ENCODE measurements at places on chromosomes 3 and 15.

GRCh38 chr3:188839187-188839695 lies 332.5 kb upstream of the TPRG1 start:
- DNase-seq: no peak

GRCh38 chr15:76988867-76989780 lies 5.8 kb upstream of the PSTPIP1 start:
- DNase-seq: no peak

DNA sequence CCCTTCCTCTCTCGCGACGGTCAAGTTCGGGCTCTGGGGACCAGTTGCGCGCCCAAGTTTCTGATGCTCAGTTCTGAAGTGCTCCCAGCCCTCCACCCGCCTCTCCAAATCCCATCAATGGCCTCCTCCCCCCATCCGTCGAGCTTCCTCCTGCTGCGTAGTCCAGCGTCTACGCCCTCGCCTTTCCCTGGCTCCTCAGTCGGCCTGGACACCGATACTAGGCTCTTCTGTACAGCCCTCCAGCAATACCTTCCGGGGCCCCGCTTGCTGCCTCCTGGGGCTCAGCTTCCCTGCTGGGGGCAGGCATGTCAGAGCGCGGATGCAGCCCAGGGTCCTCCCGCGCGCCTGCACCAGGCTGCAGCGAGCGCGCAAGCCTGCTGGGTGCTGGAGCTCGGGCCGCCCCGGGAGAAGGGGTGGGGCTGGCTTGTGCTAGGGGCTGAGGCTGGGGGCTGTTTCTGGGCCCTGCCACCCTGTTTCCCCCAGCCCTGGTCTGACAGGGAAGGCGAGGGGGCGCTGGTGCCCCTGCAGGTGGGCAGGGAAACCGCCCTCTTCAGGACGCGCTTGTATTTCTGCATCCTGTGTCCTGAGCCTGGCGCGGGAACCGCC lies 353.3 kb upstream of the SUCLG2 start:
- no peak for DNase-seq

DNA sequence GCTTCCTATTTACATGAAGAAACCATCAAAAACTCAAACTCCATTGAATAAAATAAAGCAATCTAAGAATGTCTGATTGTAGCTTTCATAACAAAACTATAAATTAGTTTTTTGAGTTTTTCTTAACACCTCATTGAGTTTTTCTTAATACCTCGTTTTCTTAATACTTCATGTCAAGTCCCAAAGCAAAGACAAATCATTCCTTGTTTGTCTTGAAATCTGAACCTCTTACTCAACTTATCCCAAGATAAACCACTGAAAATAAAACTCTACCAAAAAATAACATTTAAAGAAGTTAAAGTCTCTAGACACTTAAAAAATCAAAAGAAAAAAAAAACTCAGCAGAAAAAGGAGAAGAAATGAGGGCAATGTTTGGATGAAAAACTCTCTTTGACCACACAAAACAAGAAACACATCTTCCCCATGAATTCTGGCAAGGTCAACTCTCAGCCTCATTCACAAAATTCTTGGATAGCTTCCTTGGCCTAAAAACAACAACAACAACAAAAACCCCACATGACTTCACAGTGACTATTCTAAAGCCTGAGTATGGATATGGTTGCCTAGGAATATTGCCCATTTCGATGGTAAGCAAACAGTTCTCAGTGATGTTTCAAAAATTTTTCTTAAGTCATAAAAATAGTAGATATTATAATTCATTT lies 38.2 kb downstream of the TMCC1 start:
- DNase-seq: no peak

DNA sequence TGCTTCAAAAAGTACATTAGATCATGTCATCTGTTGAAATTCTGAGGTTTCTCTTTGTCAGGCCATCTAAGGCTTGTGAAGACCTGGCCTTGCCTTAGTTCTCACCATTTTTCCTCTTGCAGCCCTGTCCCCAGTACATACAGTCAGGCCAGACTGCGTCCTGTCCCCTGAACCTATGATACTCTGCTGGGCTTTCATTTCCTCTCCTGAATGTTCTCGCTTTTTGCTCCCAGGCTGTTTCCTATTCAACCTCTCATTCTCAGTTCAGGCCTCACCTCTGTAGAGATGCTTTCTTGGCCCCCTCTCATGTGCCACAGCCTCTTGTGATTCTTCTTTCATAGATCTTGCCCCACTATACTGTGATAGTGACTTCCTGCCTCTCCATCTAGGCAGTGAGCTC lies 648.8 kb upstream of the KCNMB2 start:
- DNase-seq: no peak

GRCh38 chr3:9951598-9951961 lies 628 bp downstream of the PRRT3 start:
- DNase-seq: no peak

GRCh38 chr15:98221577-98221976 lies 261.1 kb downstream of the ARRDC4 start:
- DNase-seq: no peak

- DNase-seq: no peak
Measured at GRCh38 chr15:27863000-27863399, 236.1 kb downstream of the OCA2 start.

DNA sequence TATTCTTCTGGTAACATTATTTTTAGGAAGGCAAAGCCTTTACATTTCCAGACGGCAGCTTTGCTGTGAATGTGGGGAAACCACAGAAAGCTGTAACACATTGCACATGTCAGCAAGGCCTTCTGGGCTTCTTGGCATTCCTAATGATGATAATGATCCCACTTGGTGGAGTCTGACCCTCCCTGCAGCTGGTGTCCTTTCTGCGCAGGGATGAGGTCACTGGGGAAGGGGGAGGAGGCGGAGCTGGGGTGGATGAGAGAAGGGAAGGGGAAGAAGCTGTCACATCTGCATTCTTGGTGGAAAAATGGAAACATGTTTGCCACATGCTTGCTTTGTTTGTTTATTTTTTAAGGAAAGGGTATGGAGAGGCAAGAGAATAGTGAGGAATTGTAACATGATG lies 68.6 kb downstream of the FILIP1L start:
- no peak for DNase-seq

DNA sequence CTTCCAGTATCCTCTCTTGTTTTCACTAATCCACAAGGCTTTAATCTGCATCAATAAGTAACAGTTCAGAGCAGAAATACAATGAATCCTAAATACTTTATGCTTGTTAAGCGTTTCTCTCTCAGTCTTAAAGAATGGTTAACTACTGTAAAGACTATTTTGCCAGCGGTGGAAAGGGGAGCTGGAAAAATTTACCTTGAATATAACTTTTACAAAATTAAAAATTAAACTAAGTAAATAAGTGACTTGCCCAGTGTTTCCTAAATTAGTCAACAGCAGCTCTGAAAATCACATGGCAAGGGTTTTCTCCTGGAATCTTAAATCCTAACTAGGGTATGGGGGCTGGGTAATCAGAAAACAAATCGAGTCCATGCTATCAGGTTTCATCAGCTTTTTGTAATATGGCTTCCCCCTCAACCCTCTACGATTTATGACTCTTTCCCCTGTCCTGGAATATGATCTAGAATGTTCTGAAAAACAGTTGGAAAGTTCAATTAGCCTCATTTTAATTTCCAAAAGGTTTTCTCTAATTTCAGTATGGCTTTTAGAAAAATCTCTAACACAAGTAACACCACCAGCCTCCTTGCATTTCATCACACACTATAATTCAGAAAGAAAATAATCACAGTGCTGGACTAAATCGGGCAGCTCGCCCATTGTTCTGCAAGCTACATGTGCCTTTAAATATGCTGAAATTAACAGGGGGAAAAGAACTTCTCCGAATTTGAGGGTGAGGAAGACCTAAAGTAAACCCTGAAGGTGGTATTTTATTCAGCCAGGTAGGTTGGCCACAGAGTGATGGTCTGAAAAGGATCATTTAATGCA lies 133.5 kb downstream of the ADAMTS9 start:
- DNase-seq: no peak

Measured in dermis microvascular lymphatic vessel endothelial cell (primary cell).